ENCODE measurements at places on chromosomes 3 and 15.

DNA sequence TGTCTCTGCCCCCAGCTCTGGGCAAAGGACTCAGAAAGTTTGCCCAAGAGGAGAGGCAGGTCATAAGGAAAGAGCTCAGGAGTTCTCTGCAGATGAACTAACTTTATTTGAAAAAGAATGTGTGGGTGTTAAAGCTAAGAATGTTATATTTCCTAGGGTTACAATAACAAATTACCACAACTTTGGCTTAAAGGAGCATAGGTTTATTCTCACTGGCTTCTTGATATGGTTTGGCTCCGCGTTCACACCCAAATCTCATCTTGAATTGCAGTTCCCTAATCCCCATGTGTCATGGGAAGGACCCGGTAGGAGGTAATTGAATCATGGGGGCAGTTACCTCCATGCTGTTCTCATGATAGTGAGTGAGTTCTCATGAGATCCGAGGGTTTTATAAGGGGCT, 383.7 kb upstream of the CFAP20DC start:
- no peak for DNase-seq

DNA sequence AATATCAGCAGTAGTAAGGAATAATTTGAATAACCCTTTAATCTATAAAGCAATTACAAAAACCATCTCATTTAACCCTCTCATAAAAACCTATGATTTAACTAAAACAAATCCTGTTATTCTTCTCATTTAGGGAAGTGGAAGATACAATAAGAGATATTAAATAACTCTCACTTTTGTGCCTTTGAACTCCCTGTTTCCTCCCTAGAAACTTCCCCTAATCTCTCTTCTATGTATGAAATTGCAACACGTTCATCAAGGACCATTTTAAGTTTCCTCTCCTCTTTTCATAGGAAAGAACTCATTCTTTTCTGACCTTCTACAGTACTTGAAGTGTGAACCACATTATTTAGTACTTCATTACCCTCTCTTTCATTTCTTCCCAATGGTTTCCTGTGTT, 18.8 kb upstream of the FAM81A start:
- no peak for DNase-seq

DNA sequence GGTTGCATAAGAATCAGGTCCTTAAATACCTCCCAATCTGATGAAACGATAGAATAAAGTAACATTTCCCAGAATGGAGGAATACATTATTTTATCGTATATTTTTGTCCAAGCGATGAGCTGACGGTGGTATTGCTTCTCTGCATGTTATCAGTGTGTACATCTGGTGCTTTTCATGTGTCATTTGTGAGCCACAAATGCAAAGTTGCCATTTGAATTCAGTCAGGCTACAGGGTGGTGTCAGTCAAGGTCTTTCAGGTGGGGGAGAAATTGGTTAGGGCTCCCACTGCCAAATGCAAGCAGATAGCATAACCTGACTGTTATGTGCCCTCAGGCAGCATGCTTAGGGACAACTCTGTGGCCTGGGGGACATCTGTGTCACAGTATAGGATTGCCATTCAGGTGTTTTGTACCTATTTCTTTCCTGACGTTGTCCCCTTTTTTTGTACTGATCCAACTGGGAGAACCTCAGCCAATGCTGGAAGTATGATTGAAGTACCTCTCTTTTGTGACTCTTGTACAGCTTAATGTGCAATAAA, 26.5 kb upstream of the TIMP4 start:
- no peak for DNase-seq

- DNase-seq = no peak
These were observed 1.0 kb upstream of the MCM2 start for GRCh38 chr3:127597020-127597771.

DNA sequence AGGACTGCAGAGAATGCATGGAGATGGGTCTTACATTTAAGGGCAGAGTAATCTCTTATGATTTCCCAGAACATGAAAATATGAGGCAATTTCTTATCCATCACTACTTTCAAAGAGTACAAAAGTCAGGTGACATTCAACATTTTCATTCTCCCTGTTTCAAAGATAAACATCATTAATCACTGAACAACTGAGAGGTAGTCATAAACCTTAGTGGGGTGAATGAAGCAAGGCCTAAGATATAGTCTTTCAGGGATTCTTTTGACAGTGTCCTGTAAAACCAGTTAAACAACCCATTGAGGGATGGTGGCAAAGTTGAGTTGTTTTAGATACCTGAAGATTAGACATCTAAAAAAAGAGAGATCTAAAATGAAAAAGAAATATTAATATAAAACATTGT, 271.6 kb upstream of the CBLB start:
- no peak for DNase-seq

DNA sequence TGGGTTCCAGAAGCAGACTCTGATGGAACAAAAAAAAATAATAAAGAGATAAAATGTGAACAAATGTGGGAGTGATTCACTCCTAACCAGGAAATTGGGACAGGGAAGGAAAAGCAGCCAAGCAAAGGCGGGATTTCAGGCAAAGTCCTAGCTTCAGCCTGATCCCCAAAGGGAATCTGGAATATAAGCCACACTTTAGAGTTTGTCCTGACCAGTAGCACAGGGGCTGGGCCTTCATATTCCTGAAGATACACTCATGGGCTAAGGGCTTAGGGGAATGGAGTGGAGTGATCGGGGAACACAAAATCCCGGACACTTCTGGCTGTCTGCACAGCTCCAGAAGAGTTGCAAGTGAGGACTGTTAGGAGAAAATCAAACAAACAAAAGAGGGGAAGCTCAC, 135.0 kb upstream of the COL8A1 start:
- DNase-seq = no peak

- DNase-seq = no peak
These were observed 11.4 kb downstream of the TMED3 start for GRCh38 chr15:79322306-79322705.

- no peak for DNase-seq
These were observed 508.3 kb downstream of the TUSC7 start for GRCh38 chr3:117217760-117218316.

GRCh38 chr3:155018621-155019330, 61.3 kb upstream of the MME start:
- no peak for DNase-seq

- DNase-seq = no peak
These were observed 90.7 kb downstream of the CNTN6 start for GRCh38 chr3:1183320-1184048.

DNA sequence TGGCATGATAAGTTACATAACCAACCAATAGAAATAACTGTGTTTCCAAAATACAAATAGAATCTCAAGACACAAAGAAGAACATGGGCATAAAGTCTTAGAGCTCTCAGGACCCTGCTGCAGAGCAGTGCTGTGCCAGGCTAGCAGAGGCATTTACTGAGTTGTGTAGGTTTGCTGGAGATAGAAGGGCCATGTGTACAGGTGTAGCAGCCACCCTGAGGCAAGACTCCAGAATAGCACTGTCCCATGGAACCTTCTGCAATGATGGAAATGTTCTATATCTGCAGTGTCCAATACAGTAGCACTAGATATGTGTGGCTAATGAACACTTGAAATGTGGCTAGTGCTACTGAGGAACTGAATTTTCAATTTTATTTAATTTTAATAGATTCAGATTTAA, 267.0 kb upstream of the UMPS start:
- DNase-seq = no peak

DNA sequence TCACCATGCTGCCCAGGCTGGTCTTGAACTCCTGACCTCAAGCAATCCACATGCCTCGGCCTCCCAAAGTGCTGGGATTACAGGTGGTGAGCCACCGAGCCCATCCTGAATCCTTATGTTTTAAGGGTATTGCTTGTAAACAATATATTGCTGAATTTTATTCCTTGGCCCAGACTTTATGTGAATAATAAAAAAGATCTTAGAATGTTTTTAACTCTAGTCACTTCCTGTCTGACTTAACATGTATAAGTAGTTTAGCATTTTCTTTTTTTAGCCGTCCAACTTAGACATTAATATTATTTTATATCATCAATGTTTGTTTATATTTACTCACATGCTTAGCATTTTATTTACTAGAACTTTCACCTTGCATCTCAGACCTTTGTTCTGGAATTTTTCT, 9.2 kb upstream of the EIF2B5 start:
- no peak for DNase-seq
